ENCODE measurements at places on chromosomes 1 and 21. TPM values are rescaled to one million over a fixed set of nuclear protein-coding genes. Genes with fewer than 3 reads are reported as not detected.

Gene IER5
- 19.3 TPM for total RNA-seq

Gene ORC1
- total RNA-seq: 6.5 TPM

Gene PADI4
- not detected for total RNA-seq

Gene FCAMR
- total RNA-seq: not detected

Gene SYT11
- total RNA-seq: 20.3 TPM

Gene TRIM33
- total RNA-seq: 24.8 TPM

Gene CCDC27
- total RNA-seq: not detected

Gene HFM1
- total RNA-seq: 0.25 TPM

Gene VTCN1
- total RNA-seq: not detected

Gene KRTAP11-1
- total RNA-seq: not detected

Gene MASP2
- total RNA-seq: not detected

Gene GBP3
- 15.6 TPM for total RNA-seq

Gene HPDL
- total RNA-seq: 1.6 TPM

Gene SLC30A10
- not detected for total RNA-seq

Gene SLC45A1
- 1.1 TPM for total RNA-seq

Gene CELA2A
- total RNA-seq: not detected

Gene RNU1-4
- under 0.01 TPM for total RNA-seq

Gene SH2D1B
- 0.13 TPM for total RNA-seq

Gene CDC7
- total RNA-seq: 2.4 TPM

Gene MAP3K6
- total RNA-seq: 3.3 TPM

Gene KANK4
- total RNA-seq: not detected

Gene KLHDC8A
- total RNA-seq: not detected

Gene TRIM45
- 0.90 TPM for total RNA-seq

Gene CAPZB
- total RNA-seq: 119 TPM

Gene BRWD1
- total RNA-seq: 50.7 TPM

Gene COL18A1
- 295 TPM for total RNA-seq

Gene TMEM240
- 1.4 TPM for total RNA-seq

Gene MEF2D
- total RNA-seq: 9.4 TPM

Gene REN
- not detected for total RNA-seq

Gene TDRD5
- total RNA-seq: 0.51 TPM

Gene OR2M7
- total RNA-seq: not detected

Measured in dermis microvascular lymphatic vessel endothelial cell (primary cell).